ENCODE measurements at places on chromosomes 2 and 18.

GRCh38 chr2:72579591-72580180 lies 246.1 kb downstream of the EXOC6B start:
- peak; percentile 39 for DNase-seq

GRCh38 chr18:46053368-46054095 lies 18.5 kb downstream of the PSTPIP2 start:
- DNase-seq, result no peak

- no peak for DNase-seq
These were observed 169.2 kb downstream of the KLHL29 start for GRCh38 chr2:23554054-23554697.

- no peak for DNase-seq
These were observed 271.6 kb downstream of the PTGR3 start for GRCh38 chr18:74937291-74937690.

- no peak for DNase-seq
These were observed 41.9 kb downstream of the TACR1 start for GRCh38 chr2:75157435-75157834.

GRCh38 chr2:74199275-74199701 lies 873 bp downstream of the MTHFD2 start:
- DNase-seq, result no peak

- no peak for DNase-seq
These were observed 48.2 kb downstream of the CABYR start for GRCh38 chr18:24187049-24187448.

DNA sequence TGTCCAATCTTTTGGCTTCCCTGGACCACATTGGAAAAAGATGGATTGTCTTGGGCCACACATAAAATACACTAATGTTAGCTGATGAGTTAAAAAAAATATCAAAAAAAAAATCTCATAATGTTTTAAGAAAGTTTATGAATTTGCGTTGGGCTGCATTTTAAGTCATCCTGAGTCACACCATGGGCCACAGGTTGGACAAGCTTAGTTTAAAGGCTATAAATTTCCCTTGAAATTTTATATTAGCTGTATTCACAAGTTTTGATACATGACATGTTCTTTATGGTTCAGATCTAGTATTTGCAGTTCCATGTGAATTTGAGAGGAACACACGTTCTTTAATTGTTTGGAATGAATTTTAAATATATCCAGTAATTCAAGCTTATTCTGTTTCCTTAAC lies 21.9 kb downstream of the CARF start:
- DNase-seq, result no peak

DNA sequence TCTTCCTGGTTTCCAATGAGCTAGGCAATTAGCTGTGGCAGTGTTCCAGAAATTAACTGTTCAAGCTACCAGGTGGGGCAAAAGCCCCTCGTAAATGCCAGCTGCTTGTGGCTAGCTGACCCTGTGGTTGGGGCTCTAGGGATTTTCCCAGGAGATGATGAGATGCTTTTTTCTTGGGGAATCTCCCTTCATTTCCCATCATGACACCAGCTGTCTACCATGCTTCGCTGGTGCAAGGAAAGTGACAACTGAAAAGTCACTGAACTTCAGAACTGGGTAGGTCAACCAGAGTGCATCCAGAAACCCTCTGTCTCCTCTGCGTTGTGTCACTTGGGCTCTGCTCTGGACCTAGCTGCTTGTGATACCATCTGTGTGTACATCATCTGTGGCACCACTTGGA lies 386.5 kb upstream of the DCC start:
- no peak for DNase-seq

DNA sequence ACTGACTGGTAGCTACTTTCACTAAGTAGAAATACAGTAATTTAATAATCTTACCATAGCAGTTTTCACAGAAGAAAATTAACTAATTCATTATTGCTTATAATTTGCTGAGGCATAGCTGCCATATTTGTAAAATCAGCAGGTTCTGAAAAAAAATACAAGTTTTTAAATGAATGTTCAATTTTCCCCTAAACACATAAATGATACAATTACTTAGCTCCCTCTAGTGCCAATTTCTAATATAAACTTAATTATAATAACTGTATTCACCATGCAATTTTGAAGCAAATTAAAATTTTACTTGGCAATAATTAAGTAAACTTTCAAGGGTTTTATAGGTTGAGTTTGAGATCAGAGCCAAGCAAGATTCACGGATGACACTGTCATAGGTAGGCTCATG lies 1321.6 kb upstream of the ACVR2A start:
- peak; percentile 9 for DNase-seq

GRCh38 chr2:240468303-240469238 lies 33.1 kb downstream of the GPC1 start:
- DNase-seq, result no peak

DNA sequence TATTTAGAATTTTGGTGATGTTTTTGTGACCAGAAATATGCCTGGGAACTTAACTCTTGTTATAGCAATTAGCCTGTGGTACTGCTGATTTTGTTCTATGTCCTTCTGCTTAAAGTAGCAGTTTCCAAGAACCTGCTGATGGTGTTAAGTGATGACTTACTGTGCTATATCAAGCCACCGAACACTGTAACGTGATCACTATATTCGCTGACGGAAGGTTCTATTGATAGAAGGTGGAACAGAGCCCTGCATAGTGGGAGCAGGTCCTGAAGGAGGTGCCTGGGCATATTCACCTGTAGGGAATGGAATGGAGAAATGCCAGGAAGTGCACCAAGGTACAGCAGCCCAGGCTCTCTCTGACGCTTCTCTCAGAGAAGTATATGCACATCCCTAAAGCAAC lies 76.8 kb downstream of the UXS1 start:
- DNase-seq, result no peak

GRCh38 chr2:28004086-28004485 lies 113.6 kb downstream of the BABAM2 start:
- DNase-seq, result no peak

- no peak for DNase-seq
These were observed 405.8 kb upstream of the SLC39A10 start for GRCh38 chr2:195251214-195251613.

DNA sequence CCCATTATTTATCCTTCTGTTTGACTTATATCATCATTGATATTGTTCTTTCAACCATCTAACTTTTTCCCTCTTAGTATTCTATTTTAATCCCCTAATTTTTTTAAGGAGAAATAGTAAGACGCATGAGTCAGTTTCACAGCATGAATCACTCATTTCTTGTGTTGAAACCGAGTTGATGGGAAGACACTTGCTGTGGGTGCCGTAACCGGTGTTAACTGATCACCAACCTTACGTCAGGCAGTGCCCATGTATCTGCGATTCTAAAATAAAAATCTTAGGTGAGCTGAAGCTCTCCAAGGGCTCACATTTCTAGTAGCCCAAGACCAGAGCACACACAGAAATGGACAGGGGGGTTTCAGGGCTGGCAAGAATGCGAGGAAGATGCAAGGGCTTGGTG lies 348.1 kb downstream of the GALR1 start:
- DNase-seq, result no peak

- DNase-seq, result no peak
These were observed 291.5 kb downstream of the SP3 start for GRCh38 chr2:173673640-173674039.

DNA sequence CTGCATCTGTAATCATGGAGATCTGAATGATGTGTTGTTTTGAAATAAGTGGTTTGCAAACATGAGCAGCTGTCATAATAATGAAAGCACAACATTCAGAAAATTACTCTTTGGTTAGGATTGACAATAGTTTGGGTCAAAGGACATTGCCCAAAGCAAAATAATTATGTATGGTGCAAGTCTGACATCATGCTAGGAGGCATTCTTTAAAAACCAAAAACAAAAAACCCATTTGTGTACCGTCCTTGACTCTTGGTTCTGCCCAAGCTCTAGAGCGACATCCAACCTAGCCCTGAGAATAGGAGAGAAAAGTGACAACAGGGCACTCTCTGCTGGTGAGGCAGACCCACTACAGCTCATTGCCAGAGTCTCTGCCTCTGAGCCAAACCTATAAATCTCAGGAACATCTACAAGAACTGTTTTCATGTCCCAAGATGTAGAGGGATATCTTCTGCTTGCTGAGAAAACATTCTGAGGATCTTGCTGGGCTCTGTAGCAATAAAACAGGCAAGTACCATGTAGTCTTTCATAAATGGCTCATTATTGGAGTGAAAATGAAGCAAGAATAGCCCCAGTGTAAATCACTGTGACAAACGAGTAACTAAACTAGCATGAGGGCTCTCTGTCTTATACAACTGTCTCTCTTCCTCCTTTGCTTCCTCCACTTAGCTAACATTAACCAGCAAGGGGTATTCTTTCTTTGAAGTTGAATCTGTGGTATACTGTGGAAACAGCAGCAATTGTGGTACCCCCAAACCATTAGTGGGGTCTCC lies 266.8 kb upstream of the CXCR4 start:
- peak; percentile 41 for DNase-seq

DNA sequence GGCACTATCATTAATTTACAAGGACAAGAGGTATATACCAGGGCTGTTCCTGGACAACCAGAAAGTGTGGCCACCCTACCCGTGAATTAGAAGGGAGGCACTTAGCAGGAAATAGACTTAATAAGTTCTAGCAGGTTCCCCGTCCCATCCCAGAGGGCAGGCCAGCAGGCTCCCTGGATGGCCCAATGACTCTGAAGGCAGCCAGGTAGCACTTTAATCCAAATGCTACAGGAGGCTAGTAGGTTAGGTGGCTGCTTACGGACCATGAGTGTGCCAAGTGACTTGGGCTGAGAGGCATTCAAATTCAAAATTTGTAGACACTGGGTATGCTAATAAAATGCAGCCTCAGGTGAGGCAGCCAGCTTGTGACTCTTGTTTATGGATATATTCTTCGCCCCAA lies 123.9 kb downstream of the UXS1 start:
- no peak for DNase-seq

GRCh38 chr2:207688597-207688996 lies 22.8 kb upstream of the CCNYL1 start:
- DNase-seq, result no peak

DNA sequence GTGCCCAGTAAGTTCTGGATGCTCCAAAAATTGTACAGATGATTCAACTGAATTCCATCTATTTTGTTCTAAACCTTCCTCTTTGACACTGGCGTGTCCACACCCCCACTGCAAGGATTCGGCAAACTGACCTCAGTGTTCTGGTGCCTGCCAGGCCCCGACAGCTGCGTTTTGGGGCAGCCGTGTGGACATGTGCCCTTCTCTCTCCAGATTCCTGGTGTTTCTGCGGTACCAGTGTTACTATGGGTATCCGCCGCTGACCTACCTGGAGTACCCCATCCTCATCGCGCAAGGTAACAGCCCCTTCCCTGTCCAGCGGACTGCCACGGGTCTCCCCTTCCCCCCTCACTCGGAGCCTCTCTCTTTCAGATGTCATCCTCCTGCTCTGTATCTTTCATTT lies 5.0 kb downstream of the SLC66A3 start:
- no peak for DNase-seq

DNA sequence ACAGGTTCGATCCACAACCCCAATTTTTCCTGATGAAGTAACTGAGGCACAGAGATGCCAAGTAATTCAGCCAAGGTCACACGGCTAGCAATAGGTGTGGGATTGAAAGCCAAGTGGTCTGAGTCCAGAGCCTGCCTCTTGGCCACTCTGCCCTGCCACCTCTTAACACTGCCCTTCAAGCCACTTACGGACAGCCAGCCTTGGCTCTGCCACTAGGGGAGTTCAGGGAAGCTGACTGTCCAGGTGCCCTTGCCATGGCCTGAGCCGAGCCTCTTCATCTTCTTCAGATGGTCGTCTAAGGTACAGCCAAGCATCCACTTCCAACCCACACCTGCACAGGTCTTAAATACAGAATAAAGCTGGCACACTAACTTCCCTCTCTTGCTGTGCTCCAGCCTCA lies 99.3 kb upstream of the GPR45 start:
- DNase-seq, result no peak

DNA sequence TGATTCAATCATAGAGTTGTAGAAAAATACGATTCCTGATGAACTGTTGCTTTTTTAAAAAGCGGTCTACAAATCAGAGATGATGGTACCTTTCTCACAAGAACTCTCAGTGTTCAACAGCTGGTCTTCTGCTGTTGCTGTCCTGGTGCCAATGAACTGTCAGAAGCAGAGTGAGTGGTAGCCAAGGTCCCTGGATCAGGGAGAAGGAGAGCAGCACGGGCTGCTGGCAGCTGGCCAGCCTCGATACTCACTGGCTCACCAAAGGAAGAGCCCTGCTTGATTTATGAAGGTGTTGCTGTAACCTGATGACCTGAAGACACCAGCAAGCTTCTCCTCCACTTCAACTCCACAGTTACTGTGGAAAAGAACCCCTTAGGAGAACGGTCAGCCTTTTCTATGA lies 300.8 kb upstream of the SOX11 start:
- no peak for DNase-seq

GRCh38 chr18:41324934-41325333 lies 630.1 kb upstream of the PIK3C3 start:
- DNase-seq, result no peak

- no peak for DNase-seq
These were observed 906.7 kb downstream of the NRXN1 start for GRCh38 chr2:50125246-50125645.

DNA sequence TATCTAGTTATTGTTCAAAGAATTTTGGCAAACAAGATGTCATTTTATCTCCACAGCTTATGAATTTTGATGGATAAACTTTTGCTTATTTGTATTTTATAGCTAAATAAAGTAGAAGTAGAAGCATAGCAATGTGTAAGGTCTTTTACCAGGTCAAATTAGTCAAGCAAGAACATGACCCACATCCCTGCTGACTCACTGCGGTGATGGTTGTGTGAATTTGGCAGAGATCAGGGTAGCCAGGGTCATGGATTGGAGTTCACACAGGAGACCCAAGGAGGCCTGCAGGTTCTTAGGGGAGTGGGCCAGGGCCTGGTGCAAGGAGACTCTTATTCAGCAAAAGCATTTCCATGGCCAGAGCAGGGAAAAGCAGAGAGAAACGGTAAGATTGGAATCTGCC lies 18.7 kb downstream of the SP140 start:
- DNase-seq, result no peak

- DNase-seq, result no peak
These were observed 201.4 kb upstream of the EPAS1 start for GRCh38 chr2:46095830-46096229.

DNA sequence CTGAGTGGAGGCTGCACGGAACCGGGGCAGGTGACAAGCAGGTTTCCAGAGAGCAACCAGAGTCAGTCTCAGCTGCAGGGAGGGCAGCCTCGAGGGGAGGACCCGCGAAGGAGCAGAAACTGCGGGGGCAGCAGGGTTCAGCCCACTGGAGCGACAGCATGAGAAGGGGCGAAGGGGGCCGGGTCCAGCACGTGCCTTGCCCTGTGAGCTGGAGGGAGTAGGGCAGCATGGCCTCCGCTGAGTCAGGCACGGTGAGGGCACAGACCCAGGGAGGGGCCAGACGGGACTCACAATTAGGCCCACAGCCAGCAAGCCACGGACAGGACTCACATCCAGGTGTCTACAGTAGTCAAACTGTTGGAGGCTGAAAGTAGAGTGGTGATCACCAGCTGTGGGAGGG lies 22.7 kb upstream of the ATP9B start:
- no peak for DNase-seq

GRCh38 chr18:7927119-7927518 lies 360.0 kb downstream of the PTPRM start:
- no peak for DNase-seq

GRCh38 chr2:186919296-186919695 lies 70.3 kb upstream of the ZSWIM2 start:
- no peak for DNase-seq

- DNase-seq, result no peak
These were observed 211.0 kb downstream of the CTNNA2 start for GRCh38 chr2:79723830-79724229.

GRCh38 chr2:113324684-113325160 lies 46.0 kb upstream of the PAX8 start:
- DNase-seq, result peak; percentile 49

- DNase-seq, result no peak
These were observed 20.6 kb downstream of the CROCC2 start for GRCh38 chr2:240926516-240927389.
